Stimulated activated CD8-positive, alpha-beta memory T cell treated with anti-CD3 and anti-CD28 coated beads, Interleukin-15, amount 100 ng/mL, for 24 hours (primary cell): ENCODE measurements at places on chromosomes 2 and 18.

- DNase-seq, result no peak
These were observed 90.0 kb upstream of the TAF1B start for GRCh38 chr2:9753276-9753600.

DNA sequence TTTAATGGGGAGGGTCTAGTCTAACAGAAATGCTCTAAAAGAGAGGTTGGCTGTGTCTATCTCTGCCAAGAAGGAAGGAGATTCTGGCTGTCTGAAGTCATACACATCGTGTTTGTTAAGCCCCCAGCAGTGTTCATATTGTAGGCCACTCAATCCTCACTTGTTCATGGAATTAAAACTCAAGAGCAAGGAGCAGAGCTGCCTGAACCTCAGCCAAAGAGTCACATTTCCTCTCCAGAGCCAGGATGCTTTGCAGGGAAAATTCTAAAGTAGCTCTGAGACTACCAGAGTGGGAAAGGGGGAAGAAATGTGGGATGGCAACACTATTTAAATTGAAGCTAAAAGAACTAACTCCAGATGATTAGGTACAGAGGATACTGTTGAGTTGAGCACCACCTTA lies 190.7 kb upstream of the CXCR4 start:
- DNase-seq, result no peak

- DNase-seq, result no peak
These were observed 12.1 kb downstream of the IMPA2 start for GRCh38 chr18:11993264-11993916.

DNA sequence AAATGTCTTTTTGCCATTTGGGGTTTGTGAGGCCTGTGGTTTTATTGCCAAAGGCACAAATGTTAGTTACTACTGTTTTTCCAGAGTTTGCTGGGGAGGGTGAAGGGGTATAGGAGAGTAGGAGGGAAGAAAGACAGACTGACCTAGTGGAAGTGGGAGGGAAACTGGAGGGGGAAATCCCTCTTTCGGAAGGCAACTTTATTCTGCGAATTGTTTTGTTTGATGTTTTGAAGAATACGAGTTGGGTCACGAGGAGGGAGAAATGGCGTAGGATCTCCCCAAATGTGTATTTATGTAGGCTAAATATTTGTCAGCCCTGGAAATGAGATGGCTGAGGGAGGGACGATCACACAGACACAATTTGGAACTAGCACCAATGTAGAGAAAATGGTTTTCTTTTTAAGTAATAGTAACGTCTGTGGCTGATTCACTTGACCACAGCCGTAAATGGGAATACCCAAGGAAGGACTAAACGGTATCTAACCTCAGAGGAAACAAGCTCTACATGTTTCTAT lies 172.3 kb downstream of the ICOS start:
- DNase-seq, result no peak

- DNase-seq, result no peak
These were observed 31.5 kb downstream of the EHBP1 start for GRCh38 chr2:62736899-62737559.

GRCh38 chr2:151979694-151980093 lies 119.2 kb downstream of the CACNB4 start:
- DNase-seq, result no peak

- no peak for DNase-seq
These were observed 5.3 kb downstream of the CD8A start for GRCh38 chr2:86785456-86785855.

- no peak for DNase-seq
These were observed 30.8 kb upstream of the LRRTM4 start for GRCh38 chr2:77552956-77553355.

DNA sequence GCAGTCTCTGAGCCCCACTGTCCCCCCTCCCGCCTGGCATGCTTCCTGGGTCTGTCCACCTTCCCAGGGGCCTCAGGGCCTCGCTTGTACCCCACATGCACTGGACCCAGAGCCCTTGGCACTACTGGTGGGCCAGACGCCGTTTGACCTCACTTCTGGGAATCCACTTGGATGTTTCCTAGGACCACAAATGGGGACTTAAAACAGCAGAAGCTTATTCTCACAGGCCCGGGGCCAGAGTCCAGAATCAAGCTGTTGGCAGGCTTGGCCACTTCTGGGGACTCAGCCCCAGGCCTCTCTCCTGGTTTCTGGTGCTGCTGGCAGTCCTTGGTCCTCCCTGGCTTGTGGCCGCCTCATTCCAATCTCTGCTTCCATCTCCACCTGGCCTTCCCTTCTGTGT lies 19.6 kb downstream of the ANO7 start:
- no peak for DNase-seq

- DNase-seq, result no peak
These were observed 158.1 kb upstream of the SLC39A10 start for GRCh38 chr2:195498839-195499490.

GRCh38 chr2:56018267-56018666 lies 94.7 kb upstream of the EFEMP1 start:
- no peak for DNase-seq

DNA sequence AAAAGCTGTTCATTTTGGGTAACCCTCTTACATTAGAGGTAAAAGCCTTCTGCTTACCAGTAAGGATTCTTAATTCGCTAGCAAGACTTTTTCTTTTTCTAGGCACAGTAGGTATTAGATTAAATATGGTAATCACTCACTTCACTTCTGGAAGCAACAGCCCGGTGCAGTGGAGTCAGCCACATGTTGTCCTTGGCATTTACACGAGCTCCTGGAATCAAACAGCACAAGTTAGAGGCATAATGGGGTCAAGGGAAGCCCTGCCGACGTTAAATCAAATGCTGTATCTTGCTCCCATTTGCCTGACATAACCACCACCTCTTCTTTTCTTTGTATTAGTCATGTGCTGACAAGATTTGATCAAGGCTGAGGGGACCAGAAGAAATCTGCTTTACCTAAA lies 174.1 kb downstream of the ANKRD44 start:
- no peak for DNase-seq

GRCh38 chr2:102070058-102070642 lies 72.4 kb upstream of the IL1R1 start:
- DNase-seq, result no peak

DNA sequence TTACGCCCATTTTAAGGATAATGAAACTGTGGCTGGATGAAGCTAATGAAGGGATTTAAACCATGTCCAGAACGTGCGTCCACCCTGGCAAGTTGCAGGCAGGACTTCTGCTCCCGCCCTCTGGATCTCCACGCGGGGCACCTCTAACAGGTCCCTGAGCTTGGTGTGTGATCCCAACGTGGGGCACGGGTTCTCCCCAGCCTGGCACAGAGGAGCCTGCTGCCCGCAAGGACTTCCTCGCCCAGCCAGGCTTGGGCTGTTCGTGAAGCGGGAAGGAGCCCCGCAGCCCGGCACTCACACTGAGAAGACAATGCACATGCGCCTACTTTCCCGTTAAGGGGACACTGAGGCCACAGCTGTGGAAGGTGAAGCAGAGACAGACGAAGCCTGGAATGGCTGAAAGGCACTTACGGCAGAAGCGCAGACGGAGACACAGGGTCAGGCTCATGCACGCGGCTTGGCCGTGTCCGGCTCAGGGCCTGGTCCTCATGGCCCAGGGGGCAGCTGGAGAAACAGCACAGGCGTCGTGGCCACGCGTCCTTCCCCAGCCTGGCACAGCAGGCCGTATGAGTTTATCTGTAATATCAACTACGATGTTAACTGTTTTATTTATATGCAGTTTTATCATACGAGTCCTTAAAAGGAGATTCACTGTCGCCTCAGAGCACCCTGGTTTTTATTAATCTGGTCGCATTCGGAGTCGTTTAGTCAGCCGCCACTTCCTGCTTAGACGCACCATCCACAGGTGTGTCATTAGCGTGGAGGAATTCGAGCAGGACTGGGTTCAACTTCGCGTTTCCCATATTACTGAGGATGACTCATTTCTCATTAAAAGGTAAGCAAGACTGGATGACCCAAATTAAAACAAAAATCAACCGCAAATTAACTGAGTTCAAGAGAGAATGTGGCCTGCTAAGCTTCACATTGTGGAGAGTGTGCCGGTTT lies 835.9 kb downstream of the GALR1 start:
- DNase-seq, result no peak

- no peak for DNase-seq
These were observed 427.5 kb downstream of the PARD3B start for GRCh38 chr2:204972606-204973336.
